ENCODE measurements at places on chromosomes 11 and 22.

- DNase-seq, result no peak
Measured at GRCh38 chr11:20864628-20865027, 195.2 kb downstream of the NELL1 start.

DNA sequence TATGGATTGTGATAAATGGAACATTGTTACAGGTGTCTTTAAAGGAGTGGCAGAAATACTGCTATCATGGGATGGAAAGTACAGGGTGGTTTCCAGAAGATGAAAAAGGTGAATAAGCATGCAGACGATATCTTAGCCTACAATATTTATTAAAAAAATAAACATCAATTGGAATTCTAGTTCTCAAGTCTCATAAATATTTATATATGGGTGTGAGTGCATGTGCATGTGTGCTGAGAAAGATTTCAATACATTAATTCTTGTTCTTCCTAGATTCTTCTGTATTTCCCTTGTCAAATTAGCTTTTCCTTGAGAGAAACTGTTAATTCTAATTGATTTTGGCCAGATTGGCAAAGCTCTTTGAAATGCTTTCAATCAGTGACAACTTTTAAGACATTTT is 618.2 kb downstream of the METTL15 start:
- no peak for DNase-seq

DNA sequence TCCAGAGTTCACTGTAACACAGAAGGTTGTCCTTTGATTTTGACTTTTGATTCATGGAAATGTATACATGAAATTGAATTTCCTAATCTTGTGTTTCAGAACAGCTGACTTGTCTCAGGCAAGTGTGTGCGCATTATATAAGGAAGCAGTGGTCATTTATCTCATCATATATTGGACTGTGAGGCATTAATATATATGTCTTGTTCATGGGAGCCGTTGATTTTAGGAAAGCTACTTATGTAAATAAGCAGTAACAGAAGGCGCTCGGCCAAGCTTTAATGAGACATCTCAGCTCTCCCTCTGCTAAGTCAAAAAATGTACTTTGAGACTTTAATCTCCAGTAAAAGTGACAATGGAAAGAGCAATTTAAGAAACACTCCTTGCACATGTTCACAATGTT is 100.5 kb downstream of the PDHX start:
- no peak for DNase-seq

GRCh38 chr11:131906963-131907362 is 536.5 kb downstream of the NTM start:
- DNase-seq, result no peak

DNA sequence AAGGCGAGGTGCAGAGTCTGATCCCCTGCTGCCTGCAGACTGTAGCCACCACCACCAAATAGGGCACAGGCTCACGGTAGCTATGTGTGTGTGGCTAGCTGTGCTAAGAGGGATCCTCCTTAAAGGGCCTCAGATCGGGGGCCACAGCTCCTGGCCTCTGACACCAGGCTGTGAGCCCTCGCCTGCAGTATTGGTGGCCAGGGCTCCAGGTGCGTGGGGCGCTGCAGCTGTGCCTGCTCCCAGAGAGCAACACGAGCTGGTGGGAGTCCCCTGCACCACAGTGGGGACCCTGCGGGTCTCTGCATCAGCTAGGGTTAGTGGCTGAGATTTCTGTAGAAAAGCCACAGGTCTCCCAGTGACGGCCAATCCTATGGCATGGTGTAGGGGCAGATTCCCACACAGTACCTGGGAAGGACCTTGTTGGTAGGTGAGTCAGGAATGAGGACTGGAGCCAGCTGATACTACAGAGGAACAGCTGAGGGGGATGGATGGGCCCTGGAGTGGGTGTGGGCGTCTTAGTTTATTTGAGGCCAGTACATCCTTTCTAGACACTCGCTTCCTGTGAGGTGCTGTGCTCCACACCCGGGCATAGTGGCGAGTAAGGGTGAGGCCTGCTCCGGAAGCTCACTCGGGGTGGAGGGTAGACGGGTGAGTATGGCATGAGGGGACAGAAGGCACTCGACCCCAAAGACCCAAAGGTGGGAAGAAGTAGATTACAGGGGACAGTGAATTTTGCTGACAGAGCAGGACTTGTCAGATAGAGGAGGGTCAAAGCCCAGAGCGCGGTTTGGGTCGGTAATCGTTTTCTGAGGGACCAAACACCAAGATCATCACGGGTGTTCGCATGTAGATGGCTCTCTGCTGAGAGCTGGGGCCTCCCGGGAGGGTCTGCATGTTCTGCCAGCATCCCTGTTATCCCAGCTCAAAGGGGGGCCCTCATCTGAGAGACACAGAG is 212.5 kb downstream of the TBC1D22A start:
- no peak for DNase-seq

DNA sequence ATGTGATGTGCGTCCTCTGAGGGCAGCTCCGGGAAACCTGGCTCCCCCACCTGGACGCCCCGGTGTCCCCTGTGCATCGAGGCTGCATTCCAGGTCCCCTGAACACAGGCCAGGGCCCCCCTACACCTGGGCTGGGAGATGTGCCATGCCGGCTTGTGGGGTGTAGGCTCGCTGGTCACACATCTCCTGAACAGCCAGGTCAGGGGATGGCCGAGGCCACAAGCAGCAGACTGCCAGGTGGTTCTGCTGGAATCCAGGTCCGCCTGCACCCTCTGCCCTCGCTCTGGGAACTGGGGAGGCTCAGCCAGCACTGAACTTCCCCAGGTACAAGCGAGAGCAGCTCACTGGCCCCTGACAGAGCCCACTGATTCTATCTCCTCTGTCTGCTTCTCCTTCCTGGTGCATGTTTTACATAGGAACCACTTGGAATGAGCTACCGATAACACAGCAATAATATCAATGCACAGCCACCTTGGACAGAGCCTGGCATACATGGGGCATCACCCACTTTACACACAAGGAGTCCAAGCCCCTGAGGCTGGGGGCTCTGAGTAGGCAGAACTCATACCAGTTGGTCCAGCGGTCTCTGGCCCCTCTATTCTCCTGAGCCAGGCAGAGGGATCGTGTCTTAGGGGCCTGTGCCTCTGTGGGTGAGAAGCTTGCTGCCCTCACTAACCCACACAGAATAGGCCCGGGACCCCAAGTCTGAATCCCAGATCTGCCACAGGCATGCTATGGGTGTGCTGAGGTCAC is 46.8 kb downstream of the TBX1 start:
- DNase-seq, result no peak

DNA sequence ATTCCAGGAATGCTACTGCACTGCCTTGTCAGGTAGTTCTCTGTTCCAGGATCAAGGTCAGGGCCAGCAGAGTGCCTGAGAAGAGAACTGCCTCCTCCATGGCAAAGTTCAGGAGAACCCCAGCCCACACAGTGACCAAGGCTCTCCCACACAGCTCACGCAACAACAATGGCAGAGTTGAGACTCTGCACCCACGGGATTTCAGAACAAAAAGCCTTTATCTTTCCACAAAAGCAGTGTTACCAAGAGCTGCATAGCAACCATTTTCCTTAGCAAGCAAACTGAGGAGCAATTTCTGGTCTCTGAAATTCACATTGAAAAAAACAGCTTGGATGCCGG is 11.1 kb downstream of the PLAAT3 start:
- no peak for DNase-seq

DNA sequence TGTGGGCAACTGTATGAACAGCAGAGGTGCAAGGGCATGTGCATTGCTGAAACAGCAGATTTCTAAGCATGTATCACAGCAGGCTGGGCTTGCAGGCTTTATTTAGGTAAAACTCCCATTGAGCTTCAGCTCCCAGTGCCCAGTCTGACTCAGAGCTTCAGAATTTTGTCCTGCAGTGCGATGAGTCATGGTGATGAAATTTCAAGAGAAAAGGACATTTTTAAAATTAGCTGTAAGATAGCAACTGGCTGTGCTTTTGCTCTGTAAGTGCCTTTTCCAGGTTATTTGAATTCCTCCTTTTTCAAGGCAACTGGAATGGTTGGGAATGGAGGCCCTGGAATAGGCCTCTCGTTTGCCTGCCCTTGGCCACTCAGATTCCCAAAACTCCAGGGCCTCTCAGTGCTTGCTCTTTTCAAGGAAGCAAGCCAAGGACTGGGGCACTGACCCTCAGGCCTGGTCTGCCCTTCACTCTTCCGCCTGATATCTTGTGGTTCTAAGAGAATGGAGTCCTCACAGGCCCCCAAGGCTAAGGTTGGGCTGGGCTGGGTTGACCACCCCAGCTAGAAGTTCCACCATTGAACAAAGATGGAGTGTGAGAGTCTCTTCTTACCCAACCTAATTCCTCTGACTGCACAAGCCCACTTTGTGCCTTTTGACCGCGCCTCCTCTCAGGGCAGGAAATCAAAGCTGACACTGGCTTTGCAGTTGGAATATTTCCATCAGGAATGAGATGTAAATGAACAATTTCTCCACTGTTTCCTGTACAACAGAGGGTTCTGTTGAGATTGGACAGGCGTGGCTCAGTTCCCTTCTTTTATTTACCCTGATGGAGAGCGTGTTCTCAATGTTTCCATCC is 59.5 kb upstream of the PRSS23 start:
- DNase-seq, result no peak

- no peak for DNase-seq
Measured at GRCh38 chr22:28344918-28345703, 334.5 kb downstream of the TTC28 start.

GRCh38 chr22:38569181-38569971 is 607 bp downstream of the DMC1 start:
- no peak for DNase-seq

- DNase-seq, result no peak
Measured at GRCh38 chr11:96199563-96200025, 143.4 kb downstream of the MAML2 start.

GRCh38 chr11:72303179-72303578 is 59.2 kb upstream of the PHOX2A start:
- DNase-seq, result no peak
